ENCODE measurements at places on chromosomes 1 and 21. TPM values are rescaled to one million over a fixed set of nuclear protein-coding genes. Genes with fewer than 3 reads are reported as not detected.

TRIM63 gene
- polyA plus RNA-seq: not detected

KRTAP19-5 gene
- polyA plus RNA-seq: not detected

OR10J1 gene
- polyA plus RNA-seq: not detected

USH2A gene
- not detected for polyA plus RNA-seq

SPRR2E gene
- not detected for polyA plus RNA-seq

LRRC38 gene
- polyA plus RNA-seq: not detected

GRHL3 gene
- not detected for polyA plus RNA-seq

ANGPTL3 gene
- not detected for polyA plus RNA-seq

CHRNB2 gene
- polyA plus RNA-seq: 0.03 TPM
